Naive thymus-derived CD4-positive, alpha-beta T cell (primary cell): ENCODE measurements at places on chromosomes 6 and 20. TPM values are rescaled to one million over a fixed set of nuclear protein-coding genes. Genes with fewer than 3 reads are reported as not detected.

The PPP1R3G gene
- not detected for polyA plus RNA-seq

The ASIP gene
- polyA plus RNA-seq = not detected

The SLC22A1 gene
- not detected for polyA plus RNA-seq

- no peak for DNase-seq
- no peaks in the 10 kb centered on the region for H3K36me3 ChIP-seq
- no peaks in the 10 kb centered on the region for H3K4me1 ChIP-seq
- no peak overlapping the region for H3K4me3 ChIP-seq
- H3K27ac ChIP-seq = no peak overlapping the region
- H3K27me3 ChIP-seq = no peaks in the 10 kb centered on the region
Observed at GRCh38 chr20:37362821-37363220, 16.9 kb downstream of the SRC start.

GRCh38 chr6:155894262-155894661, 438.6 kb upstream of the NOX3 start:
- no peak for DNase-seq
- H3K27ac ChIP-seq = no peak overlapping the region
- H3K27me3 ChIP-seq = no peaks in the 10 kb centered on the region
- H3K36me3 ChIP-seq = no peaks in the 10 kb centered on the region

DNA sequence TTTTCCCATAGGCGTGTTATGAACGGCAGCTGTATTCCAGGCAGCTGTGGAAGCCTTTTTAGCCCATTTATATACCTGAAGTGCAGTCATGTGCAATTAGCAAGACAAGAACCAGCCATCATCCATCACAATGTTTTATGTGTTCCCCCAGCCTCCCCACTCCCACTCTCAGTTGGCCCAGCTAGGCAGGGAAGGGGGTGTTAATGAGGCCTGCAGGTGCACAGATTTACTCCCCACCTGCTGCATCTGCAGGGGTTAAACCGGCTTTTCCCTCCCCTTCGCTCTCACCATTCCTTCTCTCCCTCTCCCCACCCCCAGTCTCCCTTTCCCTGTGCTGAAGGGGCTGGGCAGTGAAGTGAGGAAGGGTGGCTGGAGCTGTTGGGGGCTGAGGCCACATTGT, 149.8 kb upstream of the AKAP12 start:
- no peaks in the 10 kb centered on the region for H3K4me1 ChIP-seq
- DNase-seq = no peak
- no peak overlapping the region for H3K27ac ChIP-seq
- no peaks in the 10 kb centered on the region for H3K27me3 ChIP-seq
- H3K4me3 ChIP-seq = no peak overlapping the region

GRCh38 chr6:35054106-35054742, 86.9 kb downstream of the TCP11 start:
- H3K27me3 ChIP-seq = no peaks in the 10 kb centered on the region
- H3K27ac ChIP-seq = no peak overlapping the region
- no peak for DNase-seq
- H3K4me1 ChIP-seq = peaks cover 7% of the 10 kb centered on the region
